AML-193 (cell line): ENCODE measurements at places on chromosomes 1 and 21.
A peak's percentile ranks its signal among the peaks of the same experiment; 100 is the strongest.

GRCh38 chr1:40151457-40152079 is 9.6 kb upstream of the RLF start:
- no peak for DNase-seq

GRCh38 chr1:67110352-67110751 is 24.4 kb downstream of the C1orf141 start:
- peak; percentile 33 for DNase-seq

DNA sequence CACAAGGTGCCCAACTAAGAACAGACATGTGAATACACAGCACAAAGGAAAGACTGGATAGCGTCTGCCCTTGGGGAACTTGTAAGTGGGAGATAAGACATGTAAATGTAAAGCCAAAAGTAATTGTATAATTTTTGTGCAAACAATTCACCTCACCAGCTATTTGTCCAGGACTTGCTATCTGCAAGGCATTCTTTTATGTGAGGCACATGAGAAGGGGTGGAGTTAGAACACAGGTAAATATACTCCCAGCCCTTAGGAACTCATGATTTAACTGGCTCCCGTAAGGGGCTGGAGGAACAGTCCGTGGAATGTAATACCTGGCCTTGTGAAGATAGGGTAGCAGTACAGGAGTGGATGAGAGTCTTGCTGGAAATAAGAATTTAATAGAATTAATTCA is 61.3 kb downstream of the CDK18 start:
- DNase-seq: no peak

GRCh38 chr1:199792874-199793273 is 234.6 kb upstream of the NR5A2 start:
- DNase-seq: no peak

- DNase-seq: no peak
Measured at GRCh38 chr1:66402194-66402593, 131.8 kb upstream of the SGIP1 start.

- DNase-seq: no peak
Measured at GRCh38 chr21:45974073-45975019, 7.2 kb upstream of the COL6A1 start.

- no peak for DNase-seq
Measured at GRCh38 chr1:97986041-97987005, 65.5 kb upstream of the DPYD start.

- no peak for DNase-seq
Measured at GRCh38 chr1:15488371-15488770, 12.5 kb downstream of the CELA2B start.

DNA sequence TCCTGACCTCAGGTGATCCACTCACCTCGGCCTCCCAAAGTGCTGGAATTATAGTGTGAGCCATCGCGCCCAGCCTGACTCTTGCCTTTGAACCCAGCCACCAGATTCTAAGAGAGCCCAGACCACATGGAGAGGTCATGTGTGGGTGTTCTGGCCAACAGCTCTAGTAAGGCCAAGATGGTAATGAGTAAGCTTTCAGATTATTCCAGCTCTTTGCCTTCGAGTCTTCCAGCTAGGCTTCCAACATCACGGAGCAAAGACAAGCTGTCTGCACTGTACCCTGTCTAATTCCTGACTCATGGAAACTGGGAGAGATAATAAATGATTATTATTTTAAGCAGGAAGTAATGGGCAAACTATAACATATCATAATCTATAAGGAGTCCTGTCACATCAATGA is 14.8 kb upstream of the ZFP69B start:
- no peak for DNase-seq

GRCh38 chr1:29532751-29533150 is 296.4 kb downstream of the PTPRU start:
- no peak for DNase-seq

- no peak for DNase-seq
Measured at GRCh38 chr1:32635508-32636277, 14.7 kb downstream of the ZBTB8OS start.

GRCh38 chr1:21696931-21697330 is 27.8 kb upstream of the RAP1GAP start:
- no peak for DNase-seq

GRCh38 chr1:51313268-51313852 is 17.0 kb downstream of the TTC39A start:
- no peak for DNase-seq

DNA sequence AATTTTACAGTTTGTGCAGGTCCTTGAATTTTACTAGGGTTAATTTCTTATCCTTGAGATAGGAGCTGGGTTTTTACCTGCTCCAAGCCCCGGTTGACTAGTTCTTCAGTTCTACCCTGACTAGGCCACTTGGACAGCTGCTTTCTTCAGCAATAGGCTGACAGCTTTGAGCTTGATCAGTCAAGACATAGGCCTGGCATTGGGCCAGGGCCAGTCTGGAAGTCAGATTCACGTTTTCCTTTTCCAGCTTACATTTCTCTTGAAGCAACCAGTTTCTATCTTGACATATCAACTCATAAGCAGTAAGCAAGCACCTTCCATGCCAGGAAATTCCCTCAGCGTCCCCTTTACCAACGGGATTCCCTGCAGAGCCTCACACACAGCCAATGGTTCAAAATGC is 63.7 kb upstream of the AJAP1 start:
- no peak for DNase-seq

DNA sequence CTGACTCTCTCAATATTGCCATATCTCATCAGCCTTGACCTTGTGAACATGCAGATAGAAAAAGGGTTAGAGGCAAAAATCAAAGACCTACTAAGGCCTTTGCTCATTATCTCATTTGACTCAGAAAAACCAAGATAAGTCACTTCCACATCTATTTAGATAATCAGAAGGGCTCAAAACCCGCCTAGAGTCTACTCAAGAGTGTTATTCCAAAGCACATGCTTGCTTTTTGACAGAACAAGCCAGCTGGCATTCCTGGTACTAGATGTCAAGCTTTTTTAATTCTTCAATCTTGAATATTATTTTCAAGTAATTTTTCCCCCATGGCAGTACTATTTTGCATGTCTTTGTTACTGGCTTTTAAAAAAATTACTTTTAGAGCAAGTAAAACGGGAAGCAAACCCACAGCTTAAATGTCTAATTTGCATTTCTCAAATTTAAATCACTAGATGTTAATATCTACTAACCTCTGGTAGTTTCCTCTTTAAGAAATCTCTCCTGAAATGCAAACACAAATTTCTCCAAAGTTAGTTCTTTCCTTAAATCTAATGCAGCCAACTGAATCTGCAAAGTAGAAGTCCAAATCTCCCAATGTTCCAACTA is 51.5 kb downstream of the APP start:
- DNase-seq: no peak

DNA sequence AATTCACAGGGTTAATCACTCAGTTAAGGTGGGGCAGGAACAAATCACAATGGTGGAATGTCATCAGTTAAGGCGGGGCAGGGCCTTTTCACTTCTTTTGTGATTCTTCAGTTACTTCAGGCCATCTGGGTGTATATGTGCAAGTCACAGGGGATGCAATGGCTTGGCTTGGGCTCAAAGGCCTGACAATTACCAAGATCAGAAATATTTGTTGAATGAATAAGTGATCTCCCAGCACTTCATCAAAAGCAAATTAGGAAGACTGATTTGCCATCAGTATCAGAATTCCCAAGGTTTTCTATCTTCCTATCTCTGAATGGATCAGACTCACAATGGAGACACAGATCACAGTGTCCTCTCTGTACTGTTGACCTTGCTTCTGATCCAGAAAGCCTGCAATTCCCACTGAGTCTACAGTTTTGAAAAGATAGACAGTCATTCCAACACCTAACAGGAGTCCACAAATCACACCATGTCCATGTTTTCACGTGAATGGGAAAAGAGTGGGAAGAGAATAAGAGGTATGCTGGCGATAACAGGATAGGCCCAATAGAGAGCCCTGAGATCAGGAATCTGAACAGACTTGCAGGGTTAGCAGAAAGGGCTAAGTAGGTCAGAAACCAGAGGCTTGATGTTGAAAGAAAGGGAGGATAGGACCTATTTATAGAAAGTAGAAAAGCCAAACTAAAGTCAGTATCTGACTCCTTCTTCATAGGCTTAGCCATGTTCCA is 75.3 kb downstream of the KCNK1 start:
- no peak for DNase-seq

- DNase-seq: no peak
Measured at GRCh38 chr1:115495625-115496024, 146.1 kb upstream of the VANGL1 start.

GRCh38 chr1:22639286-22639685 is 2.9 kb downstream of the C1QA start:
- no peak for DNase-seq

GRCh38 chr21:36753556-36753955 is 54.6 kb downstream of the SIM2 start:
- DNase-seq: no peak

- no peak for DNase-seq
Measured at GRCh38 chr21:44082648-44083440, 24.4 kb upstream of the PWP2 start.

DNA sequence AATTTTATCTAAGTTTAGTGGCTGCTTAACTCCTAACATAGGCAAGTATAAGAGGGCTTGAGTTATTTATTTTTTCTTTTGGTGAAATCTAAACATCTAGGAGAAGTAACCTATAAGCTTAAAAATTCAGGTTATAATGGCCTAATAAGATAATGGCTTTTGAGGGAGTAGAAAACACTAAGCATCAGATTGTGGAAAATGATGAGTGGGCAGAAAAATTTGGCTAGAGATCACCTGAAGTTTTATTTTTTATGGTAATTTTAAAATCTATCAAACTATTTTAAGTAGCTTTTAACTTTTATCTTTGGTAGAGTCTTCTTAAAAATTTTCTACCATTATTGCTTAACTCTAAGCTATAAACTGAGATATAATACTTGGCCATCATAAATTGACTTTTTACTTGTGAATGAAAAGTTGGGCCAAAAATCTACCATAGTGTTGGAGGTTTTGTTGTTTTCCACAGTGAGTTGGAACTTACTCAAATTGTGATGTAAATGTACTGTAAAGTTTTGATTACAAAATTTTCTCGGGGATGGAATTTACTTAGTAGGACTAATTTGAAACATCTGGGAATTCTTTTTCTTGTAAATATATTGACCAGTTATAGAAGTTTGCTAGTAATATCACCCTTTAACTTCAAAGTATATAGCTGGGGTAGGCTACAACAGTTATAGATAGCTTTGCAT is 63.9 kb downstream of the USP25 start:
- no peak for DNase-seq

GRCh38 chr1:145942405-145942804 is 15.1 kb upstream of the RBM8A start:
- DNase-seq: no peak

DNA sequence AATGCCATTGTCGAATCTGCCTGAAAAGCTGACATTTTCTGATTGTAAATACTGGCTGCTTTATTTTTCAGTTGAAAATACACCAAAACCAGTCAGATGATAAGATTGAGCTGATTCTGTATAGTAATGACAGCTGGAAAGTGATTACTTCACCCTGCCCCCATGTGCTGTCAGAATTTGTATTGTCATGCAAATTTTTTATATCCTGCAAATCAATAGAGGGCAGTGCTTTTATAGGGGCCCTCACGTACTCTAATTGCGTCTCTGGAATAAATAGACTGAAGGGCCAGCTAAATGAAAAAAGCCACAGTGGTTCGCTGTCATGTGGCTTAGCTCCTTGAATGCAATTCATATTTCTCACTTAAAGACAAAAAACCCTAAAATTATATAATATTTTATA is 208.6 kb downstream of the LHX8 start:
- no peak for DNase-seq

DNA sequence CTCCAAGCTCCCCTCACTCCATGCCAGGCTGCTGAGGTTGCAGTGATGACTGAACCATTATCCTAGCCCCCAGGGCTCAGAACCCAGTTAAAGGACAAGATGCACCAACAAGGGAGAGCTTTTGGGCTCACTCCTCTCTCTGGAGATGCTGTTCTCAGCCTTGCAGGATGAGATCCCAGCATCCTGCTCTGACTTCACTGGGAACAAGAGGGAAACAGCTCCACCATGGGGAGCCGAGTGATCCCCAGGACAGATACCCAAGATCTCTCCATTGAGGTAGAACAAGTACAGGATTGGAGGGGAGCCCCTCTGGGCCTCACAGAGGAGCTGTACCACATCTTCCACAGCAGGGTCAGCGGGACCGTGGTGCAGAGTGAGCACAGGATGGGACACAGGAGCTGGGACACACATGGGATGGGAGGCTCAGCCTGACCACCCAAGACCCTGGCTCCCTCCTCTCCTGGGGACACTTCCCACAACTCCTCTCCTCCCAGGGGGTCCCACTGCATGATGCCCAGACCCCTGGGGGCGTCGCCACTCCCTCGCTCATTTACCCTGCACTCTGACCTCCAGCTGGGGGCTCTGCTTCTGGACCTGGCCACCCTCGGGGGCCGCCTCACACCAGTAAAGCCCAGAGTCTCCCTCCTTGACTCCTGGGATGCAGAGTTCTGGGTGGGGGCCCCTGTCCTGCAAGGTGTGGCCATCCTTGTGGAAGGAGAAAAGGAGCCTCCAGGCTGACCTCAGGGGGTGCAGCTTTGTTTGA is 18.6 kb upstream of the SLAMF9 start:
- no peak for DNase-seq

DNA sequence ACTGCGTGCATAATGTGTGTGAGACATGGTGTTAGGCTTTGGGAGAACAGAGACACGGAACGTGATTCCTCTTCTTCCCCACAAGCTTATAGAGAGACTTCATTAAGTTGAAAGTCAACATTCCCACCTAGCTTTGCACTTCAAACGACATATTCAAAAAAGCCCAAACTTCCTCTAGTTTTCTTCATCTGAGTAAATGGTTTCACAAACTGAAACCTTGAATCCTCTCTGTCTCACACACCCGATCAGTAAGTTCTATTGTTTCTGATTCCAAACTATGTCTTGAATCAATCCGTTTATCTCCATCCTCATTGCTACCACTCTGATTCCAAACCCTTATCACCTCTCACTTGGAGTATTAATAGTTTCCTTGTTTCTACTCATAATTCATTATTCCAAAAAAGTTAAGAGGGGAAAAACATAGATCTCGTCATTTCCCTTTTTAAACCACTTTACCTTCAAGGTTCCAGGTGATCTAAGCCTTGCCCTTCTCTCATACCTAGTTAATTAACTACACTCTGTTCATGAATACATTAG is 1.6 kb upstream of the METTL18 start:
- no peak for DNase-seq

DNA sequence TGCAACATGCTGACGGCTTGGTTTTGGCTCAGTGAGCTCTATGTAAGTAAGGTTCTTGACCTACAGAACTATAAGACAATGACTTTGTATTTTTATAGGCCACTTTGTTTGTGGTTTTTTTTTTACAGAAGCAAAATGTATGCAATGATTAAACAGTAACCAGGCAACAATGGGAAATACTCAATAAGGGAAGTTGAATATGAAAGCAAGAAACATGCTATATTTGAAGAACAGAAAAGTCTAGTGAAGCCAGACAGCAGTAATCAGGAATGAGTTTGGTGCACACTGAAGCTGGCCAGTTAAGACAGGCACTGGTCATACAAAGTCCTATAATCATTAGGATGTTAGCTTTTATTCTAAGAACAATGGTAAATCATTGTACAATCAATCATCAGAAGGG is 1926.8 kb downstream of the NCAM2 start:
- no peak for DNase-seq

- DNase-seq: no peak
Measured at GRCh38 chr1:2944705-2945104, 76.6 kb upstream of the ACTRT2 start.
